Activated CD4-positive, alpha-beta T cell treated with anti-CD3 and anti-CD28 coated beads for 4 hours (primary cell): ENCODE measurements at places on chromosomes 2 and 18.

DNA sequence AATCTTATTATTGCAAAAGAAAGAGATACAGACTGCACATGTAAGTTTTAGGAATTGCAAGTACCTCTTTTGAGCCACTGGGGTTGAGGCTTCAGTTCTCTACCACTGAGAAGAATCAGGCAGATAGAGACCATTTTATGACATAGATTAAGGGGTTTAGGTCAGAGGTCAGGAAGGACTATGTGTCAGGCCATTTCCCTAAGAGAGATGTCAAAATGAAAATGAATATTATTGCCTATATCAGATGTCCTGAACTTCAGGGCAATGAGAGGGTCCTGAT, 113.7 kb downstream of the GATA6 start:
- no peak for DNase-seq

DNA sequence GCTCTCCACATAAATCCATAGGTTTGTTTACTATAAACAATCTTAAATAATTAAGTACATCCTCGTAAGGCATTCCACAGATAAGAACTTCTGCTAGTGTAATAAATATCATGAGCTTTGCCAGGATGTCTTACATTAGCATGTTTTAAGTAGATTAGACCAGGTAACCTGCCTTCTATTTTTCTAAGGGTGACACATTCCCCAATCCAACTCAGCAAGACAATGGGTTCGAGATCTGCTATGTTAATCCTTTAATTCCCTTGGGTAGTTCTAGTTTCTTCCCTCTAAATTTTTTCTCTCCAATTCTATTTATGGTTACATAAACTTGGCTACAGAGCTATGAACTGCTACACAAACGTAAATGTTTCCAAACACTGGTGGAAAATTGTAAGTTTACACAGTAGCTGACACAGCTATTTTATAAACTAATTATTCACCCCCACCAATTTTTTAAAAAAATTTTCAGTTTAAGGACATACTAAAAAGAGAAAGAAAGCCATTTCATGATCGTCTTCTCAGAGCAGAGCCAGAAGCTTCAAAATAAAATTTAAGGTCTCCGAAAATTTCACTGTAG, 386.5 kb upstream of the SLC39A10 start:
- no peak for DNase-seq

DNA sequence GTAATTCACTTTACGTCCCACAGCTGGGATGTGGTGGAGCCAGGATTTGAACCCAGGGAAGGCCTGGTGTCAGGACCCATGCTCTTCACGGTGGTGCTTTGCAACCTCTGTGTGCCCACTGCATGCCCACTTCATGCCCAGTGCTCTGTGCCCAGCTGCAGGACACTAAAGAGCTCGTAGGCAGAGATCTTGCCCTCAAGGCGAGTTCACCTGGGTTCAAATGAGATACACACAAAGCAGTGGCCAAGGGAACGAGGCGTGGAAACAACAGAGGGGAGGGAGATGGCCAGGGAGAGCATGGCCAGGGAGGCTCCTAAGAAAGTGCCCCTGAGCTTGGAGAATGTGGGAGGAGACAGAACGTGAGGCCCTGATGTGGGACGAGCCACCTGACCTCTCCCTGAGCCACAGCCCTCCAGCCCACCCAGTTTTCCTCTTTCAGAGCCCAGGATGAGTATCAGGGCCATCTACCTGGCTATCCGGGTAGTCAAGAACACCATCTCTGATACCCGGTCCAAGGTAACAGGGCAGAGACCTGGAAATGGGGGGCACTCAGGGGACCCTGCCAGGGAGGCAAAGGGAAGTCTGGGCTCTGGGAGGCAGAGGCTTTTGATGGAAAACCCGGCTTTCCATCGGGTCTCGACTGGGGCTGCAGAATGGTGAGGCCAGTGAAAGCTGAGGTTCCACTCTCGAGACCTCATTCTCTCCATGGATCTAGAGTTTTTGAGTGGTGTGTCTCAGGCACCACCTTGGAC, 20.4 kb downstream of the MROH2A start:
- no peak for DNase-seq

- no peak for DNase-seq
These were observed 44.5 kb downstream of the GREB1 start for GRCh38 chr2:11578081-11578948.

DNA sequence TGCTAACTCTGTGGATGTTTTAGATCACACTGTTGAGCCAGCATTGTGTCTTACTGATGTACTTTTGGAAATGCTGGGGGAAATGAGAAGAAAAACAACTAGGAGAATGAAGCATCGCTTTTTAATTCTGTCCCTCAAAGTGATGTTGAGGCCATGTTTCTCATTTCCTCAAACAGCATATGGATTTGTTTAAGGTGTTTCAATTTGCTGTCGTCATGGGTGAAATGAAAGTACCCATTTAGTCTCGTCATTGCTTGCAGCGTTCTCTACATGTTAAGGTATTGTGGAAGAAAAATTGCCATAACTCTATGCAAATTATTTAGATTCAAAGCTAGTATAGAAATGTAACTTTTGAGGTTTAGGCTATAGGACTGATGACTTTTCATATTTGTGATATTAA, 151.3 kb downstream of the KCTD1 start:
- no peak for DNase-seq

DNA sequence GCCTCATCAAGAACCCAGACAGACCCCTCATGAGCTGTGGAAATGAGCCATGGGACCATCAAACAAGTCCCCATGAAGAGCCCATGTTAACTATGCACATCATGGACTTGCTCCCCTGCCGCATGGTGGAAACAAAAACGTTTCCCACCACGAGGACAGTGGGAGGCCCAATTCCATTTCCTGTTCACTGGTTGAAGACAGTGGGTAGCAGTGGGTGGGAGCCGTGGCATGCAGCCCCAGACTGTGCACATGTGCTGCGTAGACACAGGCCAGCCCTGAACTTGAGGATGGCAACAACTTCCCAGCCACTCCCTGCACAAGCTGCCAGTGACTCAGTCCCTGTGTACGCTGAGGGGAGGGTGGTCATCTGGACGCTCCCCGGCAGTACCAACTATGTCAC, 108.4 kb upstream of the LMAN1 start:
- DNase-seq = no peak

GRCh38 chr18:36405611-36406010, 108.1 kb downstream of the FHOD3 start:
- no peak for DNase-seq

DNA sequence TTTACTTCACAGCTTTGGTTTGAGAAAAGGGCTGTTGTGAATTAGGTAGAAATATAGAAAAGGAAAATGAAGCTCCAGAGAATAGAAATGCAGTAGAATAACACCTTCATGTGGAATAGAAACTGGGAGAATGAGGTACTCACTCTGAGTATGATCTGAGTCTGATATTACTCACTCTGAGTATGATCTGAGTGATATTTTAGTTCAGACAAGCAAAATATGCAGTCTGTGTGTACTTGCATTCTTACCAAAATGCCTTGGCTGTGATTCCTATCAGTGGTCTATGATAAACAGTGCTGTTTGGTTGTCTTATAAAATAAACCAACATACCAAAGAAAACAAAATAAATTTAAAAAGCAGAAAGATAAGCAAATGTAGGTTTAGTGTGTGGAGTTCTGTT, 487.6 kb downstream of the THSD7B start:
- no peak for DNase-seq

- DNase-seq = no peak
These were observed 17.7 kb upstream of the MAL start for GRCh38 chr2:95007822-95008221.

DNA sequence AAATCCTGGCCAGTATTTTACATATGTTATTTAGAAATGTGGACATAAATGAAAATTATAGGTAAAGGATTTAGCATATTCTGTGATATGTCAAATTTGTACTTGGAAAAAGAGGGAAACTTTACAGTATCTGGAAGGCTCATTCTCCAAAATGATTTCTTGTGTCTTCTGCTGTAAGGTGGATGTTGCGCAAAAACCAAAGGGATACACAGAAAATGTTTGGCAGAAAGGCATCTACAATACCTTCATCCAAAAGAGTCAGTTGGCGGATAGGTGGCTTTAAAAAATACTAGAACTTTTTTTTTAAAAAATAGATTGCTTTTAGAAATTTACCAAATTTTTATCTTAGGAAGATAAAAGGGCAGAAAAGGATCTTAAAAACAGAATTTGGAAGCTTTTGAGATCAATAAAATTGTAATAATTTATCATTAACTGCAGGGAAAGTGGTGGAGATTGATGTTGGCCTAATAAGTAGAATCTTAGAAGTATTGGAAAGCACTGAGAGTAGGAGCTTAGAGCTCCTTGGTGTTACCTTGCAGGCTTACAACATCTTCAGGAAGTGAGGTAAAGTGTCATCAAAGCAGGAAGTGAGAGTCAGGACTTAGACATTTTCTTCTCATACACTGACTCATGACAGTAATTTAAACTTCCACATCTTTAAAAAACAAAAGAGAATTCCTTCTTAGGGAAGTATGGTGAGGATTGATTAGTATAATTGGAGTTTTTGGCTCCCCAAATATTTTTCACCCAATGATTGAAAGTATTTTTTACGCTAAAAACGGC, 2.1 kb downstream of the NABP1 start:
- no peak for DNase-seq

- DNase-seq = no peak
These were observed 693.3 kb downstream of the MBD2 start for GRCh38 chr18:53531187-53531586.

- DNase-seq = no peak
These were observed 67.9 kb upstream of the TMEM17 start for GRCh38 chr2:62573936-62574335.

DNA sequence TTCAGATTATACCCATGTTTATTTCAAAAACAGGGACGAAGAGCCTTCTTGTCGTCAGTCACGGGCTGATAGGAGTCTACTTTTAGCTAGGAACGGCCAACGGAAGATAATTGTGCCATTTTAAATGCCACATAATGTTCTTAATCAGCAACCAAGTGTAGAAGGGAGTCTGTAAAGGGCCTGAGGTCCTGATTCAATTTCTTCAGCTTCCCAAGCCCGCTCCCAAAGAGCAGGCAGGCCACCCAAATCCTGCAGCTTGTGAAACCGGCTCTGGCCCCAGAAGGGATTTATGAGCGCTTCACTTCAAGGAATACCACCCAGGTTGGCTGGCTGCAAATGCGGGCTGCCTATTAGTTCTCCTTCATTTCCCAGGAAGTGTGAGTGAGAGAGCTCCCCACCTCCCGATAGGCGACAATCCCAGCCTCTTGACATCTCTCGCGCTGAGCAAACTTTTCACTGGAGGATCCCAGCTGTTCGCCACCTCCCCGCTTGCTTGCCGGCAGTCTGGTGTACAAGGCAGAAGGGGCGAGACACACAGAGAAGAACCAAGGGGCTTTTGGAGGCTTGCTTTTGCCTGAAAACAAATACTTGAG, 272.9 kb downstream of the CDH20 start:
- no peak for DNase-seq

DNA sequence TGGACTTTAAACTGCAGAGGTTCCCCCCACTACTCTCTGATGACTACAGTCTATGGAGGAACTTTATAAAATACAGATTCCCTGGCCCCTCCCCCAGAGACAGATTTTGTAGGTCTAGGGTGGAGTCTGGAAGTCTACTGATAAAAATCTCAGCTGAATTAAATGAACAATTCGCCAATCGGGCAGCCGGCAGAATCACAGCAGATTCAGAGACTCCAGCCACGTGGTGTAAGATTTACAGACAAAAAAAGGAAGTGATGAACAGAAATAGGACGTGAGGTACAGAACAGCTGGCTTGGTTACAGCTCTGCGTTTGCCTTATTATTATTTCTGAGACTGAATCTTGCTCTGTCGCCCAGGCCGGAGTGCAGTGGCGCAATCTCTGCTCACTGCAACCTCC, 21.4 kb upstream of the MTA3 start:
- no peak for DNase-seq

DNA sequence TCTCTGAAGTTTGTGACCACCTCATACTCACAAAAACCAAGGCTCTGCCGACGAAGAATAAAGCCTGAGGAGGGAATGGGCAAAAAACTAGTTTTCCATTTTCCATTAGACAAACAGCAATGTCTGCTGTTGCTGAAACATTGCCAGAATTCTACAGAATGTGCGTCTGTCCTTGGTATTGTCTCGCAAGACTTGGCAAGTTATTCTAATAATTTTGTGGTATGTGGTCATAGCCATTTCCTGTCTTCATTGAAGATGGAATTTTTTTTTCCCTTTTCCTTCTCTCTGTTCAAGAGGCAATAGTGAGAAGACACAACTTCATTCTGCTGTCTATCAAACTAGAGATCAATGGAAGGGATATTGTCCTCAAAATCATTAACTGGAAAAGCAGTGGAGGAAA, 296.1 kb downstream of the RND3 start:
- no peak for DNase-seq

DNA sequence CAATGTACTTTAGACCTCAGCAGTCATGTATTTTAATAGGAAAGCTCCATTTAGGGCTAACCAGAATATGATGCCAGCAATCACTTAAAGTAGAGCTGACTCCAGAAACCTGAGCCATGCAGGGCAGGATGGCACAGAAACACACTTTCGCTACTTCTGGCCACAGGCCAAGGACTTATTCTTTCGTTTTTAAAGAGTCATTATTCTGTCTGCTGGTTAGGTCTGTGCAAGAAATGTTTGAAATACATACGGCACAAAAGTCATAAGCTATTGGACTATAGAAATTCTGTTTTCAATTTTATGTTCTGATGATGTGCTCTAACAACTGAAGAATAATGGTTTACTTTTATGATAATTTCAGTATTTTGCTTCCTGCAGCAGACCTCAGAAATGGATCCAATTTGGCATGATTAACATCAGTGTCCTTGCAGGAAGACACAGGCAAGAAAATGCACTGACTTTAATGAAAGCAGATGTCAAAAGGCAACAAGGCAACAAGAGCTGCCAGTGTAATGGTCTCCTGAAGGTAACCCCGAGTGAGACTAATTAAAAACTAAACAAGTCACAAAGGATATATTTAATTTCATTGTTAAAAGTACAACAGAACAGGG, 114.4 kb upstream of the CHRNA1 start:
- no peak for DNase-seq

- no peak for DNase-seq
These were observed 39.4 kb downstream of the SPC25 start for GRCh38 chr2:168850846-168851245.

GRCh38 chr2:26058390-26058789, 24.5 kb downstream of the RAB10 start:
- no peak for DNase-seq

DNA sequence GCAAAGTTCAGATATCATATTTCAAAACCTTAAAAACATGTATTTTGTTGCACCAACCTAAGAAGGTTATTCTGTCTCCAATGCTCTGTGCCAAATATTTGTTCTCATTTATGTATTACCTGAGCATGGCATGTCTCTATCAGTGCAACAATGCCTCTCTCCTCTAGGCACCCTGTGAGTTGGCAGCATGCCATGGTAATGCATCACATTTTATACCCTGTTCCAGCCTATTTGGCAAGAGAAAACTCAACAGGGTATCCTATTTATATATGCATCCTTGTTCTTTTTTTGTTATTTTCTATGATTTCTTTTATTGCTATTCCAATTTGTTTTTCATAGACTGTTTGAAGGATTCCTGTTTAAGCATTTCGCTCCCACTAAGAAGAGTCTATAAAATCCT, 126.3 kb upstream of the NRXN1 start:
- DNase-seq = no peak

DNA sequence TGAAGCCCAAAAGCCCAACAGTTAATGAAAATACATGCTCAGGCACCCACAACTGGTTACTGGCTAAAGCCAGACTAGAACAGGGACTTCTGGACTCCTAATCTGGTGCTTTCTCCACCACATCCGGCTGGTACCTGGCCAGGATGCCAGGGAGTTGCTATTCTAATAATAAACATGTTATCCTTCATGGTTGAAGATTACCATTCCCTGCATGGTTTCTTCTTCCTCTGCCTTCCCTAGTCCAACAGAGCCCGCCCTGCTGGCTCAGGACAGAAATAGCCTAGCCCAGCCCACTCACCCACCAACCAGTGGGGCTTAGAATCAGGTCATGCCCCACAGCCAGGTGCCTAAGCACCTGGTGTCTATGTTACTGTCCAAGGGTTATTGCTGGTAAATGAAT, 184.2 kb downstream of the TMEM247 start:
- DNase-seq = no peak
